ENCODE measurements at places on chromosomes 13 and 19. TPM values are rescaled to one million over a fixed set of nuclear protein-coding genes. Genes with fewer than 3 reads are reported as not detected.

KLF2 gene
- total RNA-seq: 2.2 TPM

ZNF253 gene
- 9.4 TPM for total RNA-seq

CYP4F12 gene
- total RNA-seq: not detected

- no peak for DNase-seq
Measured at GRCh38 chr13:113552079-113552478, 32.5 kb upstream of the TFDP1 start.

Measured in activated CD4-positive, alpha-beta T cell treated with anti-CD3 and anti-CD28 coated beads, Interleukin-2, amount 10 ng/mL, durations not matched to agents 24 days and 14 days (primary cell).